Ureter (tissue), 1 donor: ENCODE measurements at places on chromosomes 3 and 15.
A peak's percentile ranks its signal among the peaks of the same experiment; 100 is the strongest.

- no peak for DNase-seq
These were observed 51.3 kb downstream of the HOMER2 start for GRCh38 chr15:82901114-82901805.

DNA sequence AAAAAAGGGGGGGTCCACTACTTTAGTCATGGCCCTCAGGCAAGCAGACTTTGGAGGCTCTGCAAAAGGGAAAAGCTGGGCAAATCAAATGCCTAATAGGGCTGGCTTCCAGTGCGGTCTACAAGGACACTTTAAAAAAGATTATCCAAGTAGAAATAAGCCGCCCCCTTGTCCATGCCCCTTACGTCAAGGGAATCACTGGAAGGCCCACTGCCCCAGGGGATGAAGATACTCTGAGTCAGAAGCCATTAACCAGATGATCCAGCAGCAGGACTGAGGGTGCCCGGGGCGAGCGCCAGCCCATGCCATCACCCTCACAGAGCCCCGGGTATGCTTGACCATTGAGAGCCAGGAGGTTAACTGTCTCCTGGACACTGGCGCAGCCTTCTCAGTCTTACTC is 15.3 kb downstream of the ZMAT3 start:
- no peak for DNase-seq

GRCh38 chr3:62723914-62724217 is 151.3 kb downstream of the CADPS start:
- no peak for DNase-seq

DNA sequence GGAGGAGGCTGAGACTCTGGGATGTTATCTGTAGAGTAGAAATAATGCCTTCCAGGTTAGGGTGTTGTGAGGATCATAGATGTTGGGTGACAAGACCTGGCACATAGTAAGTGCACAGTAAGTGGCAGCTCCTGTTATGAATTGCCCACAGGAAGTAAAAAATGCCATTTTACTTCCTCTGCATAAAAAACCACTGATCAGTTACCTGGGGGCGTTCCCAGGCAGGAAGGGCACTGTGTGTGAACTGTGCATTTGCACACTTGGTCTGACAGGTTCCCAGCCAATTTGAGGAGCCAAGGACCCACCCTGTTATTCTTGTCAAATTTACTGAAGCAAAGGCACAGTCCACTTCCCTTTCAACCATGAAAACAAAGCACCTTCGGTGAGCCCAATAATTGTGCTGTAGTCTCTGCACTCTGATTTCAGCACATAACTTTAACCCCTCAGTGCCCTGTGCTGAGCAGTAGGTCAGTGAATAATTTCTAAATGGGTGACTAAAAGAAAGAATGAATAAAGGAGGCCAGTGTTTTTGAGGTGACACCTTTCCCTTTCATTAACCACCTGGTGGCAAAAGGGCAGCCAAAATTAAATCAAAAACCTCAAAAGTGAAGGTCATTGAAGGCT is 85.8 kb upstream of the ARHGEF3 start:
- DNase-seq: no peak

GRCh38 chr3:49723296-49723627 is 489 bp downstream of the GMPPB start:
- peak; percentile 81 for DNase-seq

DNA sequence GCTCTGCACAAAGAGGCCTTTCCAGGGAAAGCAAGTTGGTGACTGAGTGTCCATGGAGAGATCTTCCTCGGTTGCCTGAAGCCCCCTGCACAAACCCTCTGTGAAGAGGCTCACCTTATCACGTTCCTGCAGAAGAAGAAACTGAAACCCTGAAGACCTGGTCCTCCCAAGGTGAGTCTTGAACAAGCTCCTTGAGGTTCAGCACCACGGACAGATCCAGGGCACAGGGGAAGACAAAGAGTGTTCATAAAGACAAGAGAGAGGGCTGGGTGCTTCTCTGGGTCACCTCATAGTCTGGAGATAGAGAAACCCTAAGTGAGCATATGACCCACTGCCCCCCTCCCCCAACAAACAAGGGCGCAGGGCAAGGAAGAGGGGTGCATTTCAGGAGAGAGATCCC is 21.7 kb upstream of the TBC1D21 start:
- no peak for DNase-seq

DNA sequence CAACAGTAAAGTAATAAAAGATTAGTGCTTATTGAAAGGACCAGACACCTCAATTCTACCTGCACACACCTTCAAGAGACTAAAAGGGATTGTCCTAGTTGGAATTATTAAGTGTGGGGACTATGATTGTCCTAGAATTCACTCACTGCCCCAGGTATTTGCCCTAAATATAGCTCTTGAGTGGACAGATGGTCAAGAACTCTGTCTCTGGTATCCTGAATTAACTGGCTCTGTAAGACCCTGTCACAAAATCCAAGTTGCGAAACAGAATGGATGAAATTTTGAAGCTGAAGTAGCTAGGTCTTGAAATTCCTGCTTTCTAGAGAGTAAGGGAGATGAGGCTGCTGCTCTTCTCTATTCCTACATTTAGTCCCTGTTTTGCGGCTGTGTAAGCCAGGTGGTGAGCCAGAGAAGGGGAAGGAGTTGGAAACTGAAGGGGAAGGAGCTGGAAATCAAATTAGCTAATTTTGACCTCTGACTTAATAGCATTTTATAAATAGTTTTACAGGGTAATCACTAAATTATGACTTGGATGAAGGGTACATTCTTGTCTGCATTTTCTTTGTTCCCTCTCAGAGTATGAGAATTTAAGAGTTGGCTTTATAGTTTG is 34.5 kb downstream of the KBTBD12 start:
- no peak for DNase-seq

DNA sequence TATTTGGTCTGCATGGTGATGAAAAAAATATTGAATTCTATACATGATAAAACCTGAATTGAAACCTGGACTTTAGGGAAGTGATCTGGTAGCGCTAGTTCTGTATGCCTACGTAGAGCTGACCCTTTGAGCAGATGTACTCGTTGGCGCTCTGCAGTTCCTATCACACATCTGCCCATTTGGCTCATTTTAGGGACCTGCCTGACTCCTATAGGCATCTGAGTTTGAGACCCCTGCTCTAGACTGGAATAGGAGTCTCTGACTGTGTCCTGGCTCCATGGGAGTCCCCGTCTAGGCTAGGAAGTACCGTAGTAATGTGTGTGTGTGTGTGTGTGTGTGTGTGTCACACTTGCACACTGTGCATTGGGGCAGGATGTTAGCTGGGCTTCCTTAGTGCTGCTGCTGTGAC is 21.2 kb downstream of the STARD5 start:
- DNase-seq: no peak

DNA sequence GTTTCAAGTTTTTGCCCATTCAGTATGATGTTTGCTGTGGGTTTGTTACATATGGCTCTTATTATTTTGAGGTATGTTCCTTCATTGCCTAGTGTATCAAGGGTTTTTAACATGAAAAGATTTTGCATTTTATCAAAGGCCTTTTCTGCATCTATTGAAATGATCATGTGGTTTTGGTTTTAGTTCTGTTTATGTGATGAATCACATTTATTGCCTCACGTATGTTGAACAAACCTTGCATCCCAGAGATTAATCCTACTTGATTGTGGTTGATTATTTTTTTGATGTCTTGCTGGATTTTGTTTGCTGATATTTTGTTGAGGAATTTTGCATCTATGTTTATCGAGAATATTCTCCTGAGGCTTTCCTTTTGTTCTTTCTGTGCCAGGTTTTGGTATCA is 39.4 kb downstream of the TMCO5A start:
- no peak for DNase-seq

- DNase-seq: no peak
These were observed 12.2 kb downstream of the TGM4 start for GRCh38 chr3:44886561-44886960.

GRCh38 chr3:122635789-122636188 is 44.9 kb upstream of the PARP14 start:
- no peak for DNase-seq

GRCh38 chr3:53974324-53974723 is 82.7 kb upstream of the SELENOK start:
- DNase-seq: no peak

DNA sequence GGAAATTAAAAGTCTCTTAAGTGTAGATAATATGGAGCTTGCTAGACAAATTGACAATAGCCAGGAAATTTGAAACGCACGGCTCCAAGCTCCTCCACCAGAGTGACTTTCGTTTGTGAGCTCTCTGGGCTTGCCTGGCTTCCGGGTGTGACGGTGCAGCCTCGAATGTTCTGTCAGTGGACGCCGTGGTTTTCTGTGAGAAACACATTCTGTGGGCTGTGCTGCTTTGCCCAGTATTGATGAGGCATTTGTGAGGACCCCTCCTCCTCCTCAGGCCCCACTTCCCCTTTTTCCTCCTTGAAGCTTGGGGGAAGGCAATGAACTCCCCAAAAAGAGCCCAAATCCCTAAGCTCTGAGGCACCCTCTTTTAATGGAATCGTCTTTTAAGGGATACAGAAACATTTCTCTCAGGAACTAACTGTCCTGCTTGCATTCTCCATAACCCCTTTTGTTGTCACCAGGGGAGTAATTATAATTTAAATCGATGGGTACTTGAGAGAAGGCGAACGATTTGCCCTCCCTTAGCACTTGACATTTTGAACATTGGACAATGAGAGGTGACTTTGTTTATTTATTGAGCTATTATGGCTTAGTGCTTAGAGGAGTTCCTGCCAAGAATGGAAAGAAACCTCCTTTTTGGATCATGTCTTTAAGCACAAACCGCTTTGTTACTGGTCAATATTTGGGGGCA is 40.8 kb downstream of the POLR2M start:
- no peak for DNase-seq

- DNase-seq: peak; percentile 68
These were observed 1.8 kb upstream of the RPP25 start for GRCh38 chr15:74958320-74958907.

- DNase-seq: no peak
These were observed 148.9 kb downstream of the OXSM start for GRCh38 chr3:25938566-25939325.

- no peak for DNase-seq
These were observed 240.9 kb upstream of the CADM2 start for GRCh38 chr3:84717894-84718293.

- DNase-seq: no peak
These were observed 228.5 kb upstream of the ADAMTS9 start for GRCh38 chr3:64916192-64916798.

GRCh38 chr3:130093741-130094391 is 12.2 kb downstream of the ALG1L2 start:
- DNase-seq: no peak

DNA sequence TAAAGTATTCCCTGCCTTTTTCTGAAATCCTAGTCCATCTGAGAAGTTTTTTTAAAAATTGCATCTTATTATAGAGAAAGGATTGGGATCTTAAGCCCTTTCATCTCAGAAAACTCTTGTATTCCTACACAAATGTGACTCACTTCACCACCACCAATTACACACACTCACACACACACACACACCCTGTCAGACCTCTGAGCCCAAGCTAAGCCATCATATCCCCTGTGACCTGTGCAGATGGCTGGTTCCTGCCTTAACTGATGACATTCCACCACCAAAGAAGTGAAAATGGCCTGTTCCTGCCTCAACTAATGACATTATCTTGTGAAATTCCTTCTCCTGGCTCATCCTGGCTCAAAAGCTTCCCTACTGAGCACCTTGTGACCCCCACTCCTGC is 1181.9 kb downstream of the ROBO2 start:
- DNase-seq: no peak

- no peak for DNase-seq
These were observed 28.2 kb downstream of the GRAMD2A start for GRCh38 chr15:72169236-72169920.

DNA sequence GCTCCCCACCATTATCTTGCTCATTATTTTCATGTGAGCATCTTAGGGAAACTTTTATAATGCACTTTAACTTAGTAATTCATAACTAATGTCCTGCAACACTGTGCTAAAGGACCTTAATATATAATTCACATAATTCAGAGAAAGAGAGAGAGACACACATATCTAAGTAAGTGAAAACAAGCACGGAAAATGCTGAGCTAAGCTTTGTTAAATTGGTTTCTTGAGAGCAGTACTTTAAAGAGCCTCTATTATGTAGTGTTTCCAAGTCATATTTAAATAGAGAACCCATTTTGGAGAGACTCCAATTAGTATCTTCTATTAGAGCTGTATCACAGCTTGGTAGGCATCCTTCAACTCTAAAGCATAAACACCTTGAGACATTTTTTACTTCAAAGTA is 354.1 kb upstream of the SOX14 start:
- DNase-seq: no peak

GRCh38 chr3:107938143-107938542 is 152.7 kb downstream of the CD47 start:
- no peak for DNase-seq

DNA sequence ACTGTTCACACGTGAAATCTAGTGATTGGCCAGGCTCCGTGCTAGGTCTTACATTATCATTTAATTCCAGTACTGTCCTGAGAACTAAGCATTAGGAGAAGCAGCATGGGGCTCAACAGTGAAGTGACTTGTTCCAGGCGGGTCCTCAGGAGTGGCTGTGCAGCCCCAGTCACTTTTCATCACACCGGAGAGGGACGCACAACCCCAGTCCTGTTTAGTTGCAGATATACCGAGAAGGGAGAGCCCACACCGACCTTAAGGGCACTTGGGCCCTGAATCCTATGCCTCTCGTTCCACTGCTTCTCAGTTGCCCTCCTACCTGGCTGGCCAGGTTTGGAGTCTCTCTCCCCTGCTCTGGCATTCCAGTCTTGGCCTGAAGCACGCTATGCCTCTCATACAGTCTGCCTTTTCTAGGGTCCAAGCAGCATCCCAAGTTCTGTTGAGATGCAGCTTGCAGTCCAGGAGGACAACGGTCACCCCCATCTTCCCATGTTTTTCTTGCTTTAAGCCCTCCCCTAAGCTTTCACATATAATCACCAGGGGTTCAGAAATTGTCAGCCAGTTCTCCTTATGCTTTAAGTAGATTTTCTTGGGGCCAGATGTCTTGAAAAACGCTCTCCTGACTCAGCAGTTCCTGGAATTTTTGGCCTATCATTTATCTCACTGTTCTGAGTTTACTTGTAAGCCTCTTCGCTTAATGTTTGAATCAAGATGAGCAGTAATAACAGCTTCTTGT is 10.1 kb downstream of the FAM131A start:
- no peak for DNase-seq

DNA sequence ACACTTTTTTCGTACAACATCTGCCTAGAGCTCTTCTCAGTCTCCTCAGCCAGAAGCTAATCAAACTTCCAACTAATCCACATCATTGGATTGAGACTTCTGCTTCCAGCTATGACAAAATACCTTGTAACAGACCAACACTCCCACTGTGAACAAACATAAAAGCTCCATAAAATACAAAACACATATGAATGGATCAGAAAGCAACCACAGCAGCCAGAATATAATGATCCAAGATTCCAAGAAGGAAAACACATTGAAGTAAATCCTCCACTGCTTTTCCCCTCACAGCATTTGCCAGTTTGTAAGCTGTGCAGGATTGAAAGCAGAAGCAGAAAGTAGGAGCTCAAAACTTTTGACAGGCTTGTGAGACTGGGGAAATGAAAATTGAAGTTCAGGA is 863.2 kb downstream of the TUSC7 start:
- no peak for DNase-seq
